Suppressor macrophage treated with lipopolysaccharide for 1 hour (primary cell): ENCODE measurements at places on chromosomes 7 and 10.
A peak's percentile ranks its signal among the peaks of the same experiment; 100 is the strongest.

GRCh38 chr7:91614431-91614830, 266.1 kb downstream of the MTERF1 start:
- no peak for DNase-seq

GRCh38 chr10:131427281-131427680, 115.8 kb upstream of the TCERG1L start:
- DNase-seq = no peak

GRCh38 chr7:55099066-55099820, 80.4 kb downstream of the EGFR start:
- no peak for DNase-seq

GRCh38 chr7:42753367-42753766, 158.5 kb downstream of the C7orf25 start:
- DNase-seq = no peak

DNA sequence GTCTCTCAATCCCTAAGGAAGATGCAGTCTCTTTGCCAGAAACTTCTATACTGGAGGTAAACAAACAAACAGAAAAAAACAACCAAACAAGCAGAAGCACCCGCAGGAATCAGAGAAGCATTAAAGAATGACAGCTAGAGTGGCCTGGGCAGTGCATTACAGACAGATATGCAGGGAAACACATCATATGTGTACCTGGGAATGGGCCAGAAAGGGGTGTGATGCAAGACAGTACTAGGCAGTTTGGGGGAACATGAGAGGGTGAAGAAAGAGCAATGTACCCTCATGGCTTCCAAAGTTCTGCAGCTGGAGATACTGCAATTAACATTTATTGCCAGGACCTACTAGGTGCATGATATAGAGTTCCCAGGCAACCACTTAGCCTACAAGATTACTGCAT, 177.3 kb downstream of the TMEM178B start:
- DNase-seq = no peak

- DNase-seq = no peak
These were observed 8.2 kb downstream of the EGFR start for GRCh38 chr7:55026867-55027490.

DNA sequence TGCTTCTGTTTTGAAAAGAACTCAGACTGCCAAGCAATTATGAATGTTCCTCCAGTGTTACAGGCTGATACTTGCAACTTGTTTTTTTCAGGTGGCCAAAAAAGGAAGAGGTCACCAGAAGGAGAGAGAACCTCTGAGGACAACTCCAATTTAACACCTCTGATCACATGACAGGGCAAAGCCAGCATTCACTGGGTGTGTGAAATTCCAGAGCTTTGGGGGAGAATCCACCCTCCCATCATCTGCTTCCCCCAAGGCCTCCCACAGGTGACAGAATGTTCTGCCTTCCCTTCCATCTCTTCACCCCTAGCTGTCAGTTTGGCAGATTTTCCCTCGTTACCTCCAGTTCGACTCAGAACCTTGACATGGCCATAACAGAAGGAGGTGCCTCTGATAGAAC, 39.1 kb downstream of the GOT1 start:
- DNase-seq = no peak

DNA sequence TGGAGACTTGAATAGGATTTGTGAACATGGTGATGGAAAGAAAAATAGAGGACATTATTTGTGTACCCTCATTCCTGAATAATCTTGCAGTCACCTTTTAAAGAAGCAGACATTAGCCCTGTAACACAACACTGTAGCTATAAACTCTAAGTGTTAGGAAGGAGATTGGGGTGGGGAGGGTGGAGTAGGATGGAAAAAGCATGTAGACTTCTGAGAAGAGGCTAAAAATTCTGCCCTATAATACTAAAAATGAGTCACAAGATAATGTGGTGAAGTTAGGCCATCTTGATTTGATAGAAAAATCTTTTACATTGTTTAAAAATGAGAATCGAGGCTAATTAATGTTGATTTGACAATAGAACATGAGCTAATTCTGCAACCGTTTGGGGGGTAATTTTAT, 128.8 kb downstream of the LCOR start:
- no peak for DNase-seq

DNA sequence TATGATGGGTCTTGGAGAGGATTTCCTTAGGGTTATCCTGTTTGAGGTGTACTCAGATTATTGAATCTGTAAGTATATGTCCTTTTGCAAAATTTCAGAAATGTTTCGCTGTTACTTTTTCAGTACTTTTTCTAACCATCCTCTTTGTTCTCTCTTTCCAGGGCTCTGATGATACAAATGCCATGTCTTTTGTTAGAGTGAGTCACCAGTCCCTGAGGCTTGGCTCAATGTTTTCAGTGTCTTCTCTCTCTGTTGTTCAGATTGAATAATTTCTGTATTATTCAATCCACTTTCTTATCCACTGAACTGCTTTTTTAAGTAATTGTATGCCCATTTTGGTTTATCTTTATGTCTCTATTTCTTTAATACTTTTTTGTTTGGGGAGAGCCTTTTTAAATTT, 449.4 kb downstream of the TNS3 start:
- no peak for DNase-seq

DNA sequence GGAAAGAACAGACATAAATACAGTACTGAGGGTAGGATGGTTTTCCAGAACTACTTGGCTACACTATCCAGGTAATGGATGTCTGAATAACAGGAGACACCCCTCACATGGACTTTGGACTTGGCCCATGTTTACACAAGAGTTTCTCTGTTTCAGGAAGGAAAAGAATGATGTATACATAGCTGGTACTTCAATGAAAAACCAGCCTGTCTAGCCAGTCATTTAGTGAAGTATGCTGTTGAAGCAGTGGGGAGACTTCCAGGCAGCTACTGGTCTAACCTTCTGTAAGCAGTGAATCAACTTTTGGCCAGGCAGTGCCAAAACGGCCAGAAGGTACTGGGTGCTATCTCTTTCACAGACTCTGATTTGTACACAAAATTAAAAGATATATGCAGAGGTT, 135.0 kb downstream of the MBL2 start:
- no peak for DNase-seq

- DNase-seq = peak; percentile 60
These were observed 3.0 kb downstream of the SMARCD3 start for GRCh38 chr7:151245360-151246101.

DNA sequence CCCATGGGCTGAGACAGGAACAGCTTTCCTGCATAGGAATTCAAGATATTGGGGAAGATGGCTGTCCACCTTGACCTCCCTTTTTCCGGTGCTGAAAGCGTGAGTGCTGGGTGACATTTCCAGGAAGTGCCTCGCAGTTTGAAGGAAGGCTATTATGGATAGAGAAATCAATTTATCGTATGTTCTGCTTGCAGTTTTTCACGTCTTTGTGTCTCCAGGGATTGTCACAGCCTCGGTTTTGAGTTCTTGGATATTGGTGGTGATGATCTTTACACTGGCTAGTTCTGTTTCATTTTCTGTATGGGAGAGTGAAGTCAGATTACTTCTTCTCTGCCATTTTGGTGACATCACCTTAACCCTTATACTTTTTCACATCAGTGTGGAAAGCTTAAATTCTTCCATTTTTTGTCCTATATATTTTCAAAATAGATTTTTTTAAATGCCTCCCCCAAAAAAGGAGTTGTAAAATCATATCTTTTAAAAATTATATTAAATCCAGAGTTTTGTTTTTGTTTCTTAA, 102.5 kb upstream of the APBB1IP start:
- peak; percentile 67 for DNase-seq
